ENCODE measurements at places on chromosomes 16 and 17.

GRCh38 chr17:15456972-15457722, 10.3 kb downstream of the CDRT4 start:
- no peak for DNase-seq

DNA sequence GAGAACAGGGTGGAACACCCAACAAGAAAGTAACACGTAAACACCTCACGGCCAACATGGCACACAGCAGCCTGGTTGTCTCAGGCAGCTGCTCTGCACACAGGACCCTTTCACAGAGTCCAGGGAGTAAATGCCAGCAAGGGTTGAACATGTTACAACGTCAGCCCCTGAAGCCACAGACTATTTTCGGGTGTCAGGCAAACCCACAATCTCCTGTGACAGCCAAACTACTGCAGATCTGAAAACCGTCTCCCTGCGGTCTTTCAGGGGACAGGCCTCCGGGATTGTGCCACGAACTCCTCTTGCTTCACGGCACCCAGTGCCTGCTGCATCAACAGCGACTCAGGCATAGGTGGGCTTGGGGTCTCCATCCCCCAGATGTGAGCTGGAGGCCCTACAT, 127.7 kb downstream of the XYLT1 start:
- DNase-seq = no peak

GRCh38 chr17:10620823-10621222, 36.3 kb downstream of the MYH3 start:
- DNase-seq = no peak

- DNase-seq = no peak
Measured at GRCh38 chr17:59675231-59675630, 32.0 kb downstream of the PTRH2 start.

- no peak for DNase-seq
Measured at GRCh38 chr16:9048302-9048700, 43.1 kb upstream of the HAPSTR1 start.

- DNase-seq = no peak
Measured at GRCh38 chr17:30541802-30542201, 64.6 kb downstream of the GOSR1 start.
